Cardiac fibroblast (primary cell): ENCODE measurements at places on chromosomes 6 and 20.
A peak's percentile ranks its signal among the peaks of the same experiment; 100 is the strongest.

DNA sequence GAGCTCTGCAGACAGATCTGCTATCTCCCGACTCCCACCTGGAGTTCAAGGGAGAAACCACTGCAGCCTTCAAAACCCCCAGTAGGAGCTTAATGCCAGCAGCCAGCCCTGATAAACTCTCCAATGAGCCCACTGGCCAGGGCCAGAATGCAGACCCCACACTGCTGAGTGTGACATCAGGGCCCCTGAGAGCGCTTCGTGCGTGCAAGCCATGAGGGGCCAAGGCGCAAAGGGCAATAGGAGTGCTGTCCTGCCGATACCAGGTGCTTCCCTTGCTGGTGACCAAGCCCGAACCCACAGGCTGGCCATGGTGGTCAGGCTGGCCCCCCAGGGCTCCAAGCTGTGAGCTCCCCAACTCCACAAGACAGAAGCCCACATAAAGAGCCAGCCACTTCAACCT lies 33.2 kb upstream of the CST7 start:
- DNase-seq, result no peak

GRCh38 chr6:168515376-168515775 lies 74.4 kb downstream of the SMOC2 start:
- no peak for DNase-seq

DNA sequence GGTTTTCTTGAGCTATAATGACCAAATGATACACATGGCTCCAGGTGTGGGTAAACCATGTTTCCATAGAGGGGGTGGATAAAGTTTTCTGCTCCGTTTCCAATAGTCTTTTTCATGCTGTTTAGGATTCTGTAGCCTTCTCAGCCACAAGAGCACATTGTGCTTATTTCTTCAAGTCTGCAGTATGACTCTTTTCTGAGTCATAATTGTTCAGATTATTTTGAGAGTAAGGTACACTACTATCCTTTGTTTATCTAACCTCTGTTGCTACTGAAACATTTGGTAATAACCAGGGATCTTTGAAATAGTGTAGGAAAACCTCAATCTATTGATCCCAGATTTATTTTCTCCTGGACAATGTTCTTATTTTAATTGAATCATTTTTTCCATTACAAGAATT lies 247.9 kb upstream of the BMP2 start:
- DNase-seq, result peak; percentile 85

DNA sequence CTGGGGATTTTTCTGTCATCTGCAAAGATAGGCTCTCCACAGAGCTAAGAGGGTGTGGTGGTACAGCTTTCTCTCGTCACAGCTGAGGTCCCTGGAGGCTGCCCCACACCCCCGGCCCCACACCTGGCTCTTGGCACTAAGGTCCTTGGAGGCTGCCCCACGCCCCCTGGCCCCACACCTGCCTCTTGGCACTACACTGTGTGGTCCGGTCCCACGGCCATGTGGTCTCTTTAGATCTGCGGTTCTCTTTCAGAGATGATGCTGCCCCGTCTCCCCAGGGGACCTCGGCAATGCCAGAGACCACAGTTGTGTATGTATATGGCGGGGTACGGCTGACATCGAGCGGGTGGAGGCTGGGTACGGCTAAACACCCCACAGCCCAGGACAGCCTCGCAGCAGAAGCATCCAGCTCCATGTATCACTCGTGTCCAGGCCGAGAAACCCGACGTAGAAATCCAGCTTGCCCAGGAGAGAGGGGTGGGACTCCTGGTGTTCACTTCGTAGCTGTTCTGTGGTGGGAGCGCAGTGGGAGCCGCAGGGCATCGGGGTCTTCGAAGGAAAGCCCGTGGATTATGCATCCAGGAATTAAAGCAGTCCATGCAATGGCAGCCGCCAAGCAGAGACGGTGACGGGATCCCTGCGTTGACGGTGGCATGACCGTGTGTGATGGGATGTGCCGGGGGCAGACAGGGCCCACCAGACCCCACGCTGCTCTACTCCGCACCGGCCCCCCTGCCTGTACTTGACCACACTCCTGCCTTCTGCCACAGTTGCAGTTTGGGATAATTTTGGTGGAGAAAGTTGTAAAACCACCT lies 292.1 kb downstream of the CDH4 start:
- no peak for DNase-seq

GRCh38 chr6:142420802-142421201 lies 119.0 kb downstream of the ADGRG6 start:
- DNase-seq, result no peak

DNA sequence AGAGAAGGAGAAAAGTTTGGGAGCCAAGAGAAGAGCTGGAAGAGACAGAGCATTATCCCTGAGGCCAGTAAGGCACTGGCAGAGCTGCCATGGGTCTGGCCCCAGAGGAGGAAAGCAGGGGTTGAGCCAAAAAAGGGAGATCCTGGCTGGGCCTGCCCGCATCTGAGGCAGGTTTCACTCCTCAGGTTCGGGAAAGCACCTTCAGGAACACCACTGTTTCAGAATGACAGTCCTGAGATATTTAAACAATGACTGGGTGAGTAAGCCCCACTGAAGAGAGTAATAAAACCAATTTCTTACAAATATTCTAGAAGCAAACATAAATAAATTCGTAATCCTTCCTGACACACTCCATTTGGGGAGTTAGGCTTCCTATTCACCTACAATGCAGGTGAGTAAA lies 152.2 kb downstream of the BACH2 start:
- no peak for DNase-seq

GRCh38 chr6:34346175-34347119 lies 46.0 kb downstream of the NUDT3 start:
- no peak for DNase-seq

GRCh38 chr6:83556871-83557270 lies 44.5 kb downstream of the PRSS35 start:
- no peak for DNase-seq

GRCh38 chr20:19961293-19961692 lies 55.9 kb upstream of the NAA20 start:
- DNase-seq, result no peak

- DNase-seq, result peak; percentile 73
Observed at GRCh38 chr6:26284537-26285142, 80.4 kb upstream of the BTN3A2 start.

DNA sequence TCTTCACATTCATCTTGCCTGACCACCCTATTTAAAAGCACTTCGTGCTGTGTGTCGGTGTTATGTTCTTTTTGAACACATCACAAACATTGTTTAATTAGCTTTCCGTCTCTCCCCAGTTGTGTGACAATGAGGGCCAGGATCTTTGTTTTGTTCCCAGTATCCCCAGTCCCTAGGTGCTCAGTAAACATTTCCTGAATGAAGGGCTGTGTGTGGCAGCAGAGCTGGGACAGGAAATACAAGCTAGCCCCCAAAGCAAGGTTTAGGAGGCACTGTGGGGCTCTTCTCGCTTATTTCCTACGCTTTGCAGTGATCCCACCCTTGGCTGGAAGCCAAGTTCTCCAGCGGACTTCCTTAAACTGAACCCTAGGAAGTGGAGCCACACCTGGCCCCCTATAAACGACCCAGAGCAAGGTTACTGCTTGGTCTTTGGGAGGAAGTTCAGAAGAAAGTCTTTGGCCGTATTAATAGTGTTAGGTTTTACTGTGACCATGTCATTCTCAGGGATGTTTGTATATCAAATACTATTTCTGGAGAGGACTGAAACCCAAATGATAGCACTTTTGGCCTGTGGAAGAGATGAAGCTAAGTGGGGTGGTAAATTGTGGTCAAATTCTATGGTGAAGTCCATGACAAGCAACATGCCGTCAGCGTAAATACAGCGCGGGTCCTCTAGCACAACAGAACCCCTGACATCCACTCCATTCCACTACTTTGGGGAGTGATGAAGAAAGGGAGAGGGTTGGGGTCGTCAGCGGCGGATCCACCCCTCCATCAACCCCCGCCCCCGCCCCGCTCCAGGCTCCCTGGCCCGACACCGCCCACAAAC lies 570 bp upstream of the FANCE start:
- DNase-seq, result no peak

DNA sequence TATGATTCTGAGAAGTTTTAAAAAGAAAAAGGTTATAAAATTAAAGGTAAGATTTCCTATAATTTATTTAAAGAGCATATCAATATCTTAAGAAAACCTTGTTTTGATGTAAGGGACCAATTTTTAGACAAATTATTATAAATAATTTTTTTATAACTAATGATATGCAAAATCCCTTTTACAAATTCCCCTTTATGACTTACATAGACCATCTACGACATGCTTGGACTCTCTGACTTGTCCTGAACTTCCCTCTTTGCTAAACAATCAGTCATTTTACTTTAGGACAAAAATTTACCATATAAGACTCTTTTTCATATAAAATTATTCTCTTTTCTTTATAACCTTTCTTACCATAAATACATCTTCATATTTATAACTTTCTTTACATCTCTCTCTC lies 15.3 kb upstream of the ANGPT4 start:
- peak; percentile 11 for DNase-seq
